Mesenchymal stem cell (in vitro differentiated cells and primary cell): ENCODE measurements at places on chromosomes 7 and 10.
A peak's percentile ranks its signal among the peaks of the same experiment; 100 is the strongest.

DNA sequence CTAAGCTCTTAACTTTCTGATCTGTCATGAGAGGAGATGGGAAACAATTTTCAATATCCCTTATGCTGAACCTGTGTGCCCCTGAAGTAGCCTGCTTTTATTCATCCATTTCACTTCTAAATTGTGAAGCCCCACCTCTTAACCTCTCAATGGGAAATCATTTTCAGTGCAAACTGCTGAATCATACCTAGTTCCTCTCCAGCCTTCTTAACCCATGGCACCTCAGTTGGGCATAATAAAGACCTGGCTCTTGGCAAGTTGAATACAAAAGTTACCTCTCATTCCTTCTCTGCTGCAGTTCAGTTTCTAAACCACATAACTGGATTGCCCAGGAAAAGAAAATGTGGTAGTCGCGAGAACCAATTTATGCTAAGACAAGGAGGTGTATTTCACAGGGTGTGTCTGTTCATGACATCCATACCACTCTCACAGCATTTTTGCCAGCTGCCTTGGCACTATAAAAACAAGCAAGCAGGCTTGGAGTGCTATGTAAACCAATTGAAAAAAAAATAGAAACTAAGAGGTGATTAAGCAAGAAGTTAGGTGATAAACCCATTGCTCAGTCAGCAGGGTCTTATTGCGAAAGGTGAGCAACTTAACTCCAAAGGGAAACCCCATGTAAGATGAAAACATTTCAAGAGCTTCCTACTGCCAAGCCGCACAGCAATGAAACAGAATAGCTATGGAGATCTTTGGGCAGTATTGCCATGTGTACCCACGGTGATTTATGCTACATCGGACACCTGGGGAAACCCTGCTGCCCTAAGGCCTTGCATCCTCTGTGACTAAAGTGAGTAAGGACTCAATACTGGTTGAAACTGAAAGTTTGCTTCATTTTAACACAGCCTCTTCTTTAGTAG is 57.0 kb upstream of the DKK1 start:
- DNase-seq: peak; percentile 8

DNA sequence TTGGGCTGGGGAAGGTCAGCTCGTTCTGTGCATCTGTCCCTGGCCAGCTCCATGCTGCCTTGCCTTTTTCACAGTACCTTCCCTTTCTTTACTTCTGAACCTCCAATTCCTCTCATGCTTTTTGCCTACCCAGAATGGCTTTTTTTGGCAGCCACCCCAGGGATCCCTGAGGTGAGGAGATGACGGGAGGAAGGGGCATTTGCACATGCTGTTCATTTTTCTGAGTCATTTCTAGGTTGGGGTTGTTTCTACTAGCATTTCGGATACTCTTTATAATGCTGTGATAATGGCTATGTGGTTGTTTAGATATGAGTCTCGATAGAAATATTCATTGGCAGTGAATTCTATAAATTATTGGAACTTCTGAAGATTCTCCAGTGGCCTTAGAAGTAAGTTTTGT is 415.1 kb upstream of the FZD8 start:
- DNase-seq: no peak

- DNase-seq: no peak
These were observed 9.1 kb downstream of the ADCY1 start for GRCh38 chr7:45583296-45583695.

GRCh38 chr10:124002391-124003069 is 90.9 kb downstream of the CHST15 start:
- DNase-seq: no peak
